ENCODE measurements at places on chromosomes 7 and 10. TPM values are rescaled to one million over a fixed set of nuclear protein-coding genes. Genes with fewer than 3 reads are reported as not detected.

- DNase-seq = no peak
- no peaks in the 10 kb centered on the region for H3K4me1 ChIP-seq
- no peak overlapping the region for H3K27ac ChIP-seq
- H3K27me3 ChIP-seq = no peaks in the 10 kb centered on the region
- H3K4me3 ChIP-seq = no peak overlapping the region
- no peaks in the 10 kb centered on the region for H3K36me3 ChIP-seq
These were observed 157.0 kb downstream of the TPST1 start for GRCh38 chr7:66362136-66362535.

Gene PPP1R3C
- total RNA-seq = 0.11 TPM

DNA sequence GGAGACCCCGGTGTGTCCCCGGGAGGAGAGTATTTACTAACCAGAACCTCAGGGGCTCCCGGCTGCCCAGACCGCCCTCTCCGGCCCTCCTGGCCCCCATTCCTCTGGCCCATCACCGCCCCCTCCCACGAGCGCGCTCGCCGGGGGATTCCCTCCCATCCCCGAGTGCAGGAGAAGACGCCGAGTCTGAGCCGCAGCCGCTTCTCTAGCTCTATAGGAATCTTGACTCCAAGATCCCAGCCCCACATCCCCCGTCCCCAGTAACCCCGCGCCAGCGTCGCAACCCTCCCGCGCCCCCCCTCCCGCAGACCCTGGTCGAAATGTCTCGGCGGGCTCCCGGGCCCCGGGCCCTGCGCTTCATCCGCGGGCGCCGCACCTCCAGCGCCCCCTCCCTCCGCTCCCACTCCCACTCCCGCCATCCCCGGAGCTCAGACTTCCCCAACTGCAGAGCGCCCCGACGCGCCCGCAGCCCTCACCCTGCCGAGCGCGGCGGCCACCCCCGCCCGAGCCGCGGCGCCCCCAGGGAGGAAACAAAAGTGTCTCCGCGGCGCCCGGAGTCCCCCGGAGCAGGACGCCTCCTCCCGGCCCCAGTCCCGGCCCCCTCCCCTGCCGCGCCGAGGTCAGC lies 541 bp downstream of the ELMO1 start:
- peak overlapping the region; percentile 91 for H3K4me3 ChIP-seq
- H3K27me3 ChIP-seq = no peaks in the 10 kb centered on the region
- DNase-seq = no peak

- H3K4me1 ChIP-seq = peaks cover 36% of the 10 kb centered on the region
- H3K36me3 ChIP-seq = peaks cover 23% of the 10 kb centered on the region
- no peak overlapping the region for H3K4me3 ChIP-seq
- DNase-seq = no peak
- no peaks in the 10 kb centered on the region for H3K27me3 ChIP-seq
These were observed 20.7 kb downstream of the RBM28 start for GRCh38 chr7:128323040-128323439.

Gene DNAJB6
- total RNA-seq = 60.0 TPM

Gene ZNF365
- 0.94 TPM for total RNA-seq

DNA sequence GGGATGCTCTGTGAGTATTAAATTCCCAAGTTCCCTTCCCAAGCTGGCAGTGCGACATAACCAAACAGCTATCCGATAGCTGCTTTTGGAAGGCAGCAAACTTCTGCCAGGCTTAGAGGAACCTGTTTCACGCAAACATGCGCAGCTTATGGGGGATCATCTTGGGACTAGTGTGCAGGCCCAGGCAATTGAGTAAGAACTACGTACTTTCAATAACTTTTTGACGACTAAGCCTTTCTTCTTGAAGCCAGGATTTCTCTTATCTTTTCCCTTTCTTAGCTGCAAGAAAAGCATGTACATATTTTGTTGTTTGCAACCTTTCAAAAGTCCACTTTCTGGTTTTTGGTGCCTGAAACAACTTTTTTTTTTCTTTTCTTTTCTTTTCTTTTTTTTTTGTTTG lies 28.7 kb upstream of the SEPHS1 start:
- no peak for DNase-seq
- no peak overlapping the region for H3K4me3 ChIP-seq
- no peaks in the 10 kb centered on the region for H3K36me3 ChIP-seq

GRCh38 chr10:6229746-6230145 lies 27.0 kb downstream of the PFKFB3 start:
- DNase-seq = no peak
- H3K36me3 ChIP-seq = peaks cover 41% of the 10 kb centered on the region
- peaks cover 3% of the 10 kb centered on the region for H3K4me1 ChIP-seq
- H3K27me3 ChIP-seq = no peaks in the 10 kb centered on the region
- H3K27ac ChIP-seq = no peak overlapping the region

Gene ADGRA1
- total RNA-seq = not detected

GRCh38 chr10:126634911-126635310 lies 35.6 kb downstream of the C10orf90 start:
- H3K36me3 ChIP-seq = no peaks in the 10 kb centered on the region
- H3K4me3 ChIP-seq = no peak overlapping the region
- H3K27me3 ChIP-seq = no peaks in the 10 kb centered on the region
- DNase-seq = no peak
- no peaks in the 10 kb centered on the region for H3K4me1 ChIP-seq

GRCh38 chr10:96217711-96218110 lies 53.7 kb downstream of the BLNK start:
- H3K36me3 ChIP-seq = no peaks in the 10 kb centered on the region
- DNase-seq = no peak
- H3K27me3 ChIP-seq = peaks cover 23% of the 10 kb centered on the region

DNA sequence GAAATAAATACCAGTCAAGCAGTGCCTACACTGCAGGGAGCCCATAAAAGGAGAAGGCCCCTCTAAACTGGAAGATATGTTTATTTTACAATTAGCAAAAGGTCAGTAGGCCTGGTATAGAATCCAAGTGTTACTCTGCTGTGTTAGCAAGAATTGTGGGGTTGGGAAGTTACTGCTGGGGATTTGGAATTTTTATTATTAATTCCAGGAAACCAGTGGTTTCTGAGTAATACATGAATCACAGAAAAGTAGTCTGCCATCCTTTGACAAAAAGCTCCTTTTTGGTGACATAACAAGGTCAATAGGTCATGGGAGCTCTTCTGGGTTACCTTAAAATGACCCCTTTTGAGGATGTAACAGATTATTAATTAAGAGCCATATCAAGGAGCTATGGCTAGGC lies 67.4 kb downstream of the ZNF92 start:
- H3K4me3 ChIP-seq = no peak overlapping the region
- no peaks in the 10 kb centered on the region for H3K27me3 ChIP-seq
- no peaks in the 10 kb centered on the region for H3K4me1 ChIP-seq
- no peak overlapping the region for H3K27ac ChIP-seq

GRCh38 chr7:37431413-37431812 lies 17.3 kb downstream of the ELMO1 start:
- peaks cover 1% of the 10 kb centered on the region for H3K27me3 ChIP-seq
- H3K36me3 ChIP-seq = peaks cover 11% of the 10 kb centered on the region
- H3K4me1 ChIP-seq = peaks cover 17% of the 10 kb centered on the region
- no peak overlapping the region for H3K4me3 ChIP-seq

Gene VPS26A
- total RNA-seq = 49.7 TPM

Gene FEZF1
- total RNA-seq = not detected

Gene ANKRD30A
- total RNA-seq = not detected

Gene MYL7
- not detected for total RNA-seq

GRCh38 chr7:44767912-44768627 lies 19.4 kb downstream of the ZMIZ2 start:
- peak overlapping the region; percentile 13 for H3K4me3 ChIP-seq
- H3K27me3 ChIP-seq = no peaks in the 10 kb centered on the region
- peaks cover 10% of the 10 kb centered on the region for H3K36me3 ChIP-seq

GRCh38 chr10:129105266-129105665 lies 361.8 kb upstream of the MGMT start:
- peak overlapping the region; percentile 64 for H3K27ac ChIP-seq
- H3K27me3 ChIP-seq = no peaks in the 10 kb centered on the region
- H3K4me1 ChIP-seq = peaks cover 42% of the 10 kb centered on the region
- peak overlapping the region; percentile 42 for H3K4me3 ChIP-seq

Gene SEPTIN7
- total RNA-seq = 266 TPM

DNA sequence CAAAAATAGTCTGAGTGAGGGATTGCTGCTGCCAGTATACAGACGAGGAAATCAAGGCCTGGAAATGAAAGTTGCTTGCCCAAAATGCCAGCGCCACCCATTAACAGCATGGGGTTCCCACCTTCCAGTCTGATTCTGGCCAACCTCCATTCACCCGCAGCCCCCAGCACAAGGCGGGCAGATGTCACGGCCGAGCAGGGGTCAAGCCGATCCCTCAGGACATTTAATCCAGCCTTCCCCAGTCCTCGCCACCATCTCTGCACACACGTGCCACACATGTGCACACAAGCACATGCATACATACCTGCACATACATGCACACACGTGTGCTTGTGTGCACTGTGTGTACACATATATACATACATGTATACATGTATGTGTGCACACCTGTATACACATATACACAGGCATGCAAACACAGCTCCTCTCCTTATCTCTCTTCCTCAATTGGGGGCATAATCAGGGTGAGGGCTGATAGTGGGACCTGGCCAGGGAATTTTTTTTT lies 122.9 kb downstream of the GRID1 start:
- no peak for DNase-seq
- H3K27me3 ChIP-seq = no peaks in the 10 kb centered on the region
- no peak overlapping the region for H3K4me3 ChIP-seq
- H3K36me3 ChIP-seq = no peaks in the 10 kb centered on the region

DNA sequence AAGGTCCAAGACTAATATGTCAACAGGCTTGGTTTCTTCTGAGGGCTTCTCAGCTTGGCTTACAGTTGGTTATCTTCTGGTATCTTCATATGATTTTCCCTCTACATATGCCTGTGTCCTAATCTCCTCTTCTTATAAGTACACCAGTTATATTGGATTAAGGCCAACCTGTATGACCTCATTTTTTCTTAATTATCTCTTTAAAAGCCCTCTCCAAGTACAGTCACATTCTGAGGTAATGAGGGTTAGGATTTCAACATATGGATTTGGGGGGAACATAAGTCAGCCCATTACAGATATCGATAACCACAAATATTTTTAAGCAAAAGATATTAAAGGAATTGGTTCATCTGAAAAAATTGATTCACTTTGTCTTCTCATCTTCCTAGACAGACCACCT lies 49.2 kb downstream of the IQUB start:
- H3K4me3 ChIP-seq = no peak overlapping the region
- no peaks in the 10 kb centered on the region for H3K36me3 ChIP-seq
- H3K27me3 ChIP-seq = peaks cover 6% of the 10 kb centered on the region
- H3K27ac ChIP-seq = no peak overlapping the region
- no peak for DNase-seq

Gene RBM20
- 0.06 TPM for total RNA-seq

DNA sequence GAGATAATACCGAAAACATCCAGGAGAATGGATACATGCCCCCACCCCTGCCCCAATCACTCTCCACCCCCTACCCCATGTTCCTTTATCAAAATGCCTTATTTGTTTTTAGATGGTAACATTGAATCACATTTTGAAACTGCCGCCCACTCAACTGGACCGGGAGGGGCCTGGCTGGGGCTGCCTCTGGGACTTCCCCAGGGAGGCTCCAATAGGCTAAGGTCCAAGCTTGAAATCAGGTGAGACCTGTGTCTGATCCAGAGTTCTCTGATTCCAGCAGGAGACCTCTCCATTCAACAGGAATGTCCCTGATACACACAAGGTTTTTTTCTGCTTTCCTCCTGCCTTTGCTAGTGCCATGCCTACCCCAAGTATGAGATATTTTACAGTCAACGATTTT lies 43.8 kb upstream of the ACSL5 start:
- no peak for DNase-seq
- H3K27ac ChIP-seq = no peak overlapping the region
- no peaks in the 10 kb centered on the region for H3K4me1 ChIP-seq

DNA sequence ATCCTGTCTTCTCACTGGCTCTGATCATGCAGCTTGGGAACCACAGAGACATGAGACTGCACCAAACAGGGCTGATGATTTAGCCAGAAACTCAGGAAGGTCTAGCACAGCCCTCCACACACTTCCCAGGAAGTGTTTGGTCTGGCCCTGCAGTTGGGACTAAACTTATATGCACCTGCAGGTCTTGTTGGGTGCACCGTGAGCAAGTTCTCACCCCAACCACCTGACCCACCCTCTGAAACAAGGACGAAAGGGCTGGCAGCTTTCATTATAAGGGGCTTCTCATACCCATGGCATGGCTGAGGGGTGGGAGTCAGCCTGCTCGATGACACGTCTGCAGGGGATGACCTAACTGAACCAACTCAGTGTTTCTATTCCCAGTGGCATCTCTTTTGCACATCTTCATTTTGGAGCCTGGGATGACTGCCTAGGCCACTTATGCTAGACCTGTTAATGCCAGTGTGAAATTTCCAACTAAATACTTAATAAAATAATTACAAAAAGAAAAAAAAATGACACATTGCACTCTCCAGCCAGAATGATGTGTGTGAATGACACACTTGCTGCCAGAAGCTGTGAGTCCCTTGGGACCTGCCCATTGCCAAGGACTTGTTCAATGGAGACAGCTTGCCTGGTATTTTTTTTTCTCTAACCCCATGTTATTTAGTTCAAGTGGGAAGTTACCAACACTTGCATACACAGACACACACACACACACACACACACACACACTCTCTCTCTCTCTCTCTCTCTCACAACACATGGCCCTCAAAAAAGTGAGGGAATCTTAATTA lies 102.6 kb downstream of the NEURL1 start:
- H3K4me1 ChIP-seq = peaks cover 1% of the 10 kb centered on the region
- no peak for DNase-seq
- H3K4me3 ChIP-seq = no peak overlapping the region
- no peaks in the 10 kb centered on the region for H3K27me3 ChIP-seq
- H3K27ac ChIP-seq = no peak overlapping the region

DNA sequence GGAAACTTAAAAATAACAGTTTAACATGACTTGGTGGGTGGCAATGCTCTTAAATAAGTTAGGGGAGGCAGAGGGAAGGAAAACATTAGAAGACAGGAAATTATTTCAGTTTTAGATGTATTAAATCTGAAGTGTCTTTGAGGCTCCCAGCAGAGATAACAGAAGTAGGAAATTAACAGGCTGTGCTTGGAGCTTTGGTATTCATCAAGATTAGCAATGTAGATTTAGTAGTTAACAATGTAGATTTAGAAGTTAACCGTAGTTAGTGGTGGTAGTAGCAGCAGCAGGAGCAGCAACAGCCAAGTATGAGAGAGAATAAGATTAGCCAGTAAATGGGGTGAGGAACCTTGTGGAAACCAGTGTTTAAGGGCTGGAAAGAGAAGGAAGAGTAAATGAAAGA lies 48.7 kb upstream of the UBN2 start:
- peaks cover 12% of the 10 kb centered on the region for H3K36me3 ChIP-seq
- H3K4me1 ChIP-seq = peaks cover 3% of the 10 kb centered on the region
- H3K4me3 ChIP-seq = no peak overlapping the region
- DNase-seq = no peak
- H3K27me3 ChIP-seq = no peaks in the 10 kb centered on the region

Gene KLF14
- total RNA-seq = not detected

GRCh38 chr10:132469197-132469884 lies 68.2 kb upstream of the INPP5A start:
- H3K4me1 ChIP-seq = peaks cover 4% of the 10 kb centered on the region
- no peak overlapping the region for H3K27ac ChIP-seq

GRCh38 chr7:149713731-149714068 lies 59.7 kb downstream of the ZNF467 start:
- peaks cover 19% of the 10 kb centered on the region for H3K4me1 ChIP-seq
- peak; percentile 30 for DNase-seq
- H3K27ac ChIP-seq = no peak overlapping the region
- peaks cover 2% of the 10 kb centered on the region for H3K36me3 ChIP-seq
- no peaks in the 10 kb centered on the region for H3K27me3 ChIP-seq

GRCh38 chr10:33047655-33048054 lies 89.6 kb upstream of the ITGB1 start:
- peaks cover 6% of the 10 kb centered on the region for H3K4me1 ChIP-seq
- H3K27me3 ChIP-seq = peaks cover 11% of the 10 kb centered on the region
- H3K36me3 ChIP-seq = no peaks in the 10 kb centered on the region
- DNase-seq = no peak
- no peak overlapping the region for H3K4me3 ChIP-seq

Data from activated naive CD8-positive, alpha-beta T cell treated with anti-CD3 and anti-CD28 coated beads, Interleukin-2, amount 10 ng/mL, durations not matched to agents 7 days and 5 days (primary cell).